ENCODE measurements at places on chromosomes 3 and 15. TPM values are rescaled to one million over a fixed set of nuclear protein-coding genes. Genes with fewer than 3 reads are reported as not detected.

CD80 gene
- total RNA-seq = under 0.01 TPM

DNAH12 gene
- under 0.01 TPM for total RNA-seq

FOXB1 gene
- total RNA-seq = not detected

A4GNT gene
- not detected for total RNA-seq

ZNF774 gene
- total RNA-seq = 0.85 TPM

IFT57 gene
- 46.0 TPM for total RNA-seq

APOD gene
- 12.0 TPM for total RNA-seq
